Eye (tissue), 1 donor: ENCODE measurements at places on chromosomes 6 and 20.

DNA sequence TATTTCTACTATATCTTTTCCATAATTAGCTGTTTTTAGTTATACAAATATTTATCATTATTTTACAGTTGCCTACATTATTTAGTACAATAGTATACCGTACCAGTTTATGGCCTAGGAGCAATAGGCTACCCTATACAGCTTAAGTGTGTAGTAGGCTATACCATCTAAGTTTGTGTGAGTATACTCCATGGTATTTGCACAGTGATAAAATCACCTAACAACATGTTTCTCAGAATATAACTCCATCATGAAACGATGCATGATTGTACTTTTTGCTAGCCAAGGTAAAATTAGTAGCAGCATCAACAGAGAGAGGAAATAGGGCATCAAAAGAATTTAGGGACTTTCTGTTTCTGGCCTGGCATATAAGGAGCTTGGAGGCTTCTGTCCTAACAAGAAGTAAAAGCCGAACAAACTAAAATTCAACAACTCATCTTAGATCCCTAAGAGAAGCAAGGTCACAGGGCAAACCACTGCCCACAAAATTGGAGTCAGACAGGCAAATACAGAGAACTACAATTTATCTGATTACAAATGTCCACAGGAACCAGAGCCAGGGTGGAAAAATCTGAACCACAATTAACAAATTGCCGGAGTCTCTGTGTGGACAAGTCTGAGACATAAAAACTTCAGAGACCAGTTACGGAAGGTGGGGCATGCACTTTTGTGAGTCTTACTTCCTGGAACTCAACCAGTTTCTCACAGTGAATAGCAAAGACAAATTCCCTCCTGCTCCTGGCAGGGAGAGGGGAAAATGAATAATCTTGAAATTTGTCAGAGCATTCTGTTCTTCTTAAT lies 671.4 kb downstream of the RFPL4B start:
- peak; percentile 42 for DNase-seq

GRCh38 chr20:63972312-63973159 lies 2.8 kb upstream of the ZNF512B start:
- DNase-seq, result no peak

- DNase-seq, result no peak
Observed at GRCh38 chr6:25181923-25182322, 97.3 kb upstream of the CARMIL1 start.

DNA sequence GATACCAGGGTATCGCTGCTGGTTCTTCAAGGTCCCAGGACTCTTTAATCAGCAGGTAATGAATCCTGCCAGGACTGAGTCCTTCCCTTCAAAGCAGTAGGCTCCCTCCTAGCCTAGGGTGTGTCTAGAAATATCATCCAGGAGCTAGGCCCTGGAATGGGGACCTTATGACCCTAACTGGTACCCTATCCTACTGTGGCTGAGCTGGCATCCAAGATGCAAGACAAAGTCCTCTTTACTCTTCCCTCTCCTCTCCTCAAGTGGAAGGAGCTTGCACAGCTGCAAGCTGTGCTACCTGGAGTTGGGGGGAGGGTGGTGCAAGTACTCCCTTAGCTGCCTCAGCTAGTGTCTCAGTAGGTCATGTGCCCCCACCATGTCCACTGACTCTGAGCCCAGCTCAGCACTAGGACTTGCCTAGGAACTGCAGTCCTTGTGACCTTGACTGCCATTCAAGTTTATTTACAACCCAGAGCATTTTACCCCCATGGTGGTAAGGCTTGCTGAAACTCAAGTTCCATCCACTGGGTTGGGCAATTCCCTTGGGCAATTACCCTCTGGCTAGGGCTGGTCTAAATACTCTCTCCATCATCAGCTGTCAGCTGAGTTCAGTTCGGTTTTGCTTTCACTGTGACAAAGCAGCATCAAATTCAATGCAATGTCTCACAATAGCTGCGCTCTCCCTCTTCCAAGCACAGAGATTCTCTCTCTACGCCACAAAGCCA lies 48.4 kb upstream of the TOP1 start:
- no peak for DNase-seq

DNA sequence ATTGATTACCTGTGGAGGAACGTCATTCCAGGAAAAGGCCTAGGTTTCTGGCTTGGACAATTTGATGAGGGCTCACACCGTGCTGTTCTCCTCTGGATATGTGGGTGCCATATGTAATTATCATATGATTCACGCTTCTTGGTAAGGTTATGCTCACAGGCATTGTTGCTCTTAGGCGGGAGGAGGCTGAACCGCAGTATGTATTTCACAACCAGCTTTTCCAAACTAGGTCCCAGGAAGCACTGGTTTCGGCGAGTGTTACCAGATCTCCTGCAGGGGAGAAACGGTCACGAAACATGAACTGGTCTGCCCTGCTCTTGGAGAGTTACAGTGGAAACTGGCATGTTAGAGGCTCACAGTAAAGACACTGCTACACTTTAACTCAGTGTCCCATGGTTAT lies 793 bp upstream of the FAM50B start:
- no peak for DNase-seq

- no peak for DNase-seq
Observed at GRCh38 chr6:11806561-11807317, 28.1 kb upstream of the ADTRP start.

DNA sequence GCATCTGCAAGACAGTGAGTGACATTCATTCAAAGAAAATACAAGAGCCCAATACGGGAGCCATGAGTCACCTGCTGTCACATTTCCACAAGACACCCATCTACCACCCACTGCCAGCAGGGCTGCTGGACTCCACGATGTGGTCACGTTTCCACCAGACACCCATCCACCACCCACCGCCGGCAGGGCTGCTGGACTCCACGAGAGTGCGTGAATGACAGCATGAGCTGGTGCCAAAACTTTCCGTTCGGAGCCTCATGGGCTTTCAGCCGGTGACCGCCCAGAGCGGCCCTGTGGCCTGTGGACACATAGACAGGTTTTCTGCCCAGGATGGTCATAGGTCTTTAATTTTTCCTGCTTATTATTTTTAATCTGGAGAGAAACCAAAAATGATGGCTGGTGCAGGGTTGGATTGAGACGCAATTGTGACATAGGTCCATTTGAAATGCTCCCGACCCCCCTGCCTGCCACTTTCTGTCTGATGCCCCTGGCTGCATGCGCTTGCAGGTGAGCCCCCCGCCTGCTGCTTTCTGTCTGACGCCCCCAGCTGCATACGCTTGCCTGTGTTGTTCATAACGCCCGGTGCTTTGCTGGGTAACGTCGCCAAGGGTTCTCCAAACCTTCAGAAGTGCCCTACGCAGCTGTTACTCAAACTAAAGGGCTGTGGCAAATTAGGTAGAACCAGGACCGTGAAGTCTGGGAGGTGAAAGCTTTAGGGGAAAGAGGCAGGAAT lies 59.1 kb upstream of the SMOC2 start:
- DNase-seq, result no peak

DNA sequence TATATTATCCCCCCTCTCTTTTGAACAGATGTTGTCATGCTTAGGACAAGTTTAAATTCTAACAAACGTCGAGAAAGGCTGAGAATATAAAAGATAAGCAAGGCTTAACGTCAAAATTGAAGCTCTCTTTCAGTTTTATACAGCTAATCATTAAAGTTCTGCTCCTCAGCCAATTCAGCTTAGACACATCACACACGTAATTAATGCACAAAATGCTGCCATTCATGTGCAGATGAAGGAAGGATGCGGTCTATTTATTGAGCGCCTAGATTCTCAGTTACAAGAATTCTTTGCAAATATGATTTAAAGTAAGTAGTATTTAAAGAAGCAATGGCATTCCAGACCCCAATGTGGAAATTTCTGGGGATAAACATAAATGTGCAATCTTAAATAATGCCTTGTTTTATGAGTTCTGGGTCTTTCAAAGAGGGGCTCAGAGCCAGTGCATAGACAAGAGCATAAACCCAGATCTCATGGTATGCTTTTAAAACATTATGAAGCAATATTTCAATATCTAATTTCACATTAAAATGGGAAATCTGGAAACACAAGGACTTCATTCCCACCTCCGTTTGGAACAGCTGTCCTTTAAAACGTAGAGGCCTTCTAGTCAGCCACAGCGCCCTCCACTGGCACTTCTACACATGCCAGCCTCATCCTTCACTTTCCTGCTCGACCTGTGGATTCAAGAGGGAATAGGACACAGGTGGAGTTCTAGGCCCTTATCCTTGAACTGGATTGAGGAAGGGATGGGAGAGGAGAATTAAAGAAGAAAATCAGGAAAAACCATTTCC lies 85.8 kb downstream of the LYRM4 start:
- peak; percentile 12 for DNase-seq
